Effector memory CD4-positive, alpha-beta T cell (primary cell): ENCODE measurements at places on chromosomes 3 and 15.

DNA sequence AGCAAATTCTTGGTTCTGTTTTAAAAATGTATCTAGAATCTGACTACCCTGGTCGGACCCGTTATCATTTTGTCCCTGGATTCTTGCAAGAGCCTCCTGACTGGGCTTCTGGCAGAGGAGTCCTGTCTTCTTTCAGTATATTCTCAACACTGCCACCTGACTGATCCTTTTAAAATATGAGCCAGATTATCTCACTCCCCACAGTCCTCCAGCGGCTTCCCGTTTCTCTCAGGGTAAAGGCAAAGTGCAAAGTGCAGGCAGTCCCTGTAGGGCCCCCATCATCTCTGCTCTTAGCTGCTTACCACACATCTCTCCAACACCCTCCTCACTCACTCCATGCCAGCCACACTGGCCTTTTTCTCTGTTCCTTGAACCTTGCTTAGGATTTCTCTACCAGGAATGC, 28.4 kb downstream of the CRTC3 start:
- DNase-seq: no peak

DNA sequence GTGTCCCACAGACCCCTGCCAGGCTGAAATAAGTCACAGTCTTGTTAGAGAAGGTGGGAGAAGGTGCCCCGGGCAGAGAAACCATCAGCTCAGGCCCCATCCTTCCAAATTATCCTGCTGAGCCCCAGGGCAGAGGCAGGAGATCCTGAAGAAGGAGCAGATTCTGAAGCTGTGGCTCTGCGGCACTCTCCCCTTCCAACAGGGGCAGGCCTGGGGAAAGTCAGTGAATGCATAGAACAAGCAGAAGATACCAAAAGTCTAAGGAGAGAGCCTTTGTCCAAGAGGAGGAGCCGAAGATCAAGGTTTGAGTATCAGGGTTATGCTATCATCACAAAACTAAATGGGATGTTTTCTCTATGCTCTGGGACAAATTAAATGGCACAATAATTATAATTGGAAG, 249.3 kb downstream of the XXYLT1 start:
- DNase-seq: no peak

DNA sequence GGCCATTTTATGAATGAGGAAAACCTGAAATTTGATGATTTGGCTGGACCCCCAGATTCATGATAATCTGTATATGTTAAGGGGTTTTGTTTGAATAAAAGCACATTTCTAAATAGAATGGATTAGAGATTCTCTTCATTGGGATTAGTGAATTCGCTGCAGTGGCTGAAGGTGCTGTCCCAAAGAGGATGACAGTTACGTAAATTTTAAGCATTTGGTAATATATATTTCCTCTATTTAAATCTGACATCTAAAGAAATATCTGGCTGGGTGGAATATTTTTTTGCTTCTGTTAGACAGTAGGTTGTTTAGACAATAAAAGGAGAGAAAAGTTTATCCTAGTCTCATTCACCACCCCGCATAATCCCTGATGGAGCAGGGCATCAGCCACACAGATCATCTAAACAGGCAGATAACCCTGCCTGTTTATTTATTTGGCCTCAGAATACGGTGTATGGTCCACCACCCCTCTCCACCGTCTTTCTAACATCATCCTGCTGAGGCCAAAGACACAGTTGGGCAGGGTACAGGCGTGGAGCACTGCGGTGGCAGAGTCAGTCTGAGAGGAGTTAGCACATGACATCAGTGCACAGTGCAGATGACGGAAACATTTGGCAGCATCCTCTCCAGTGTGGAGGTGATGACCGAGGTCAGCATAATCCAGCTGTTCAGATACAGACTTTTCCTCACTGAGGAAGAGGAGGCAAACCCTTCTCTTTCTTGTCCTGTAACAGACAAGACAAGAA, 20.4 kb upstream of the NFKBIZ start:
- DNase-seq: peak; percentile 41

- DNase-seq: no peak
Measured at GRCh38 chr3:174540116-174540908, 318.8 kb upstream of the NAALADL2 start.

GRCh38 chr3:56005196-56005805, 463.0 kb downstream of the ERC2 start:
- DNase-seq: no peak

GRCh38 chr15:52010633-52011595, 8.1 kb upstream of the MAPK6 start:
- no peak for DNase-seq

- no peak for DNase-seq
Measured at GRCh38 chr3:128418900-128419299, 47.8 kb downstream of the DNAJB8 start.

GRCh38 chr15:82393671-82394070, 35.9 kb upstream of the GOLGA6L9 start:
- DNase-seq: no peak

GRCh38 chr3:119221779-119222320, 18.8 kb downstream of the B4GALT4 start:
- no peak for DNase-seq

GRCh38 chr15:62068071-62068809, 1.5 kb downstream of the C2CD4A start:
- no peak for DNase-seq

DNA sequence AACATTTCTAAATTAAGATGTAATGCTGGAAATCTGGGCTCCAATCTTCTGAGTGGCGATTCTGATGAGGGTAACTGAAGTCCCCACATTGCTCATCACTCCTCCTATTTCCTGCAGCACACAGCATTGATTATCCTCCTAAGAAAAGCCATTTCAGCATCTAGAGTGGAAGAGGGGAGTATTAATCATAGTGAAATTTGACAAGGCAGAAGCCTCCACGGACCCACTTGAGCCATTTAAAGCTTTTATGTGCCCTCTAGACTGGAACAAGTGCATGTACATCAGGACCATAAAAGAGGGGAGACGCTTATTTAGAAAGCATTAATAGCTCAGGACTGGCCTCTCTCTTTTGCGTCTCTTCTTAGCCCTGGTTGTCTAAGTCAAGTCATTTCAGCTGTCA, 25.8 kb downstream of the AQP9 start:
- no peak for DNase-seq

DNA sequence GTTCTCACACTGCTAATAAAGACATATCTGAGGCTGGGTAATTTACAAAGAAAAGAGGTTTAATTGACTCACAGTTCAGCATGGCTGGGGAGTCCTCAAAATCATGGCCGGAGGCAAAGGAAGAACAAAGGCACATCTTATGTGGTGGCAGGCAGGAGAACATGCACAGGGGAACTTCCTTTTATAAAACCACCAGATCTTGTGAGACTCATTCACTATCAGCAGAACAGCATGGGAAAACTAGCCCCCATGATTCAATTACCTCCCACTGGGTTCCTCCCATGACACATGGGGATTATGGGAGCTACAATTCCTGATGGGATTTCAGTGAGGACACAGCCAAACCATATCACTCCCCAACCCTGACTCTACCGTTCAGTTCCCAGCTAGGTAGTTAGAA, 59.7 kb upstream of the MINAR1 start:
- no peak for DNase-seq

- DNase-seq: no peak
Measured at GRCh38 chr3:73580343-73580742, 44.4 kb downstream of the PDZRN3 start.

- no peak for DNase-seq
Measured at GRCh38 chr3:128353991-128354687, 112.6 kb downstream of the DNAJB8 start.

- no peak for DNase-seq
Measured at GRCh38 chr3:73848173-73848906, 223.6 kb upstream of the PDZRN3 start.

GRCh38 chr3:8629151-8630021, 15.2 kb downstream of the SSUH2 start:
- DNase-seq: no peak

DNA sequence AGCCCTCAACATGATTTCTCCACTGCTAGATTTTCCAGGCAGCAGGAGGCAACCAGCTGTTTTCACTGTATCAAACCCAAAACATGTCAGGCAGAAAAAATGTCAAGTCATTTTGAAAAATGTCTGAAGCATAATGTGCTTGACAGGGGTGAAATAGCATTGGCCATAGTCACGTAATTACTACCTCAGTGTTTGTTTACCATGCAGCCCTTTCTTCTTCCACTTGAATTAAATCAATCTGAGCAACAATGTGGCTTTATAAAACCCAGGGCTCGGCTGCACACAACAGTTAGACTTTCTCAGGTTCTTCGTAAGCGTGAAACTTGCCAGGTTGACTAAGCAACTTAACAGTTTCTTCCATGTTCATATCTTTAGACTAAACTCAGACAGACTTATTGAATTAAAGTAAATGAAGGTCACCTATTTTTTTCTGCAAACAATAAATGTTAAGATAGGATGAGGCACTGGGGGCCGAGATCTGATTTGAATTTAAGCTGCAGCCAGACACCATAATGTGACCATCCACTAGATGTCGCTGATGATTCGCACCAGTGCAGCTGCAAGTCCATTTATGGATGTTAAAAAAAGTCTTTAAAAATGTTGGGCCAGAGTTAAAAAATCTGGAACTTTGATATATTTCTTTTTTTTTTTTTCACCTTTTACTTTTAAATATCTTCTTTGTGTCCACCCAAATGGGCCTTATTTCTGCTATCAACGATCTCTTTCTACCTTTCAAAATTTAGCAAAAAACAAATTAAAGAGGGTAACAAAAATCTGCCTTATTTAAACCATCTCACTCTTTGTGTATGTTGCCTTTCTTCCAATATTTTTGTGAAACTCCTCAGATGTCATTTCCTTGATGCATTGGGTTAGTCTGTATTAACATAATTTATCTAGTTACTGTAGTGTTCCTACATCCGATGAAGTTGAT, 305.9 kb downstream of the CACNA2D3 start:
- DNase-seq: no peak

DNA sequence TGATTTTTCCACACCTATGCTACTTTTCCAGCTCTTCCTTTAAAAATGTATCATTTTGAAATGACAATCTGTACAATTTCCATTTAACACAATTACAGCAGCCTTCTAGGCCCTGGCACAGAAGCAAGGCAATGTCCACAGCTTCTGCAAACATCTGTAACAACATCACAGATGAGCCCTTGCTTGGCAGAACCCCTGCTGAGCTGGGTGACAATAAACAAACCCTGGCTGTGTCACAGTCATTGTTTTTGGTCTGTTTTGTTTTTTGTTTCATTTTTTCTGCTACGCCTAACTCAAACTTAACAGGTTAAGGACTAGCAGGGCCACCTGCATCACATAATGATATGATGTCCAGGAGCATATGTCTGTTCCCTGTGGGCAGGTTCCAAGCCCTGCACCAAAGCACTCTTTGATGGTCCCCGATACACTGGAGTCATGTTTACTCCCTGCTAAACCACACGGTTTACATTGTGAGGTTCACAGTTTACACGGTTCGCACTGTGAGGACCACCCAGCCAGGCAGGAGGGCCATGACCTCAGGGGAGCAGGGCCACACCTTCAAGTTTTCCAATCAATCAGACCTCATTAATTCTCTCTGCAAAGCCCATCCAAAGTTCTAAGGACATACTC, 186.8 kb upstream of the CHRNA7 start:
- no peak for DNase-seq

GRCh38 chr3:14352002-14352627, 50.3 kb upstream of the SLC6A6 start:
- no peak for DNase-seq

DNA sequence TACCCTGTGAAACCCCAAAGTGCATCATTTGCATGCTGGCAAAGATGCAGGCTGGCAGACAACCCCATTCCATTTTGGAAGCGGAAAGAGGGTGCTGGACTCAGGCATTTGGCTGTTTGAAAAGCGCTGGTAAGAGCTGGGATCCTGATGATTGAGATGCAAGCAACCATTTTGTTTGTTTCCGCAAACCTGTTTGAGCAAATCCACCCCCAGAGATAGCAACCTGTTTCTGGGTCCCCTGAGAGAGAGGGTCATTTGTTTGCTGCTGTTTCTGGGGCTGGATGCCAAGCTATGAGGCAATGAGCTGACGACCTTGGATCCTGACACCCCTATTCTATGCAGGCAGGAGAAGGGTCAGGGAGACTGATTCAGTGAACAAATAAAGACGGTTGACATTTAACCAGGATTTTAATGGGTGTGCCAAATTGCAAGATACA, 9.8 kb downstream of the SLC6A1 start:
- DNase-seq: no peak

DNA sequence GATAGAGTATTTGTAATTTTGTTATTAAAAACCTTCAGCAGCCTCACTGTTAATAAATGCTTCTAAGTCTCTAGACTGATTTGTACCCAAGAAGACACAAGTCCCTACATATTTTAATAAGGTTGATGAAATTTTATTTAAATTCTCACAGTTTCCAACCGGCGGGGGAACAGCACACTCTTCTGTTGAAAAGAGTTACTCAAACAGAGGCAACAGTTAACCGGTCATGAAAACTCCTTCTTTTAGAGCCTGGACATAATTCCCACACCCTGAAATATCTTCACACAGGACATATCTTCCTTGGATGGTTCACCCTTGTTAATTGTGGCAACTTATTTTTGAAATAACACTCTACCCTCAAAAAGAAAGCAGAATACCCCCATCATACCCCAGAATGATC, 278.8 kb downstream of the FOXP1 start:
- no peak for DNase-seq

- no peak for DNase-seq
Measured at GRCh38 chr3:56829533-56829932, 27.8 kb upstream of the ARHGEF3 start.

DNA sequence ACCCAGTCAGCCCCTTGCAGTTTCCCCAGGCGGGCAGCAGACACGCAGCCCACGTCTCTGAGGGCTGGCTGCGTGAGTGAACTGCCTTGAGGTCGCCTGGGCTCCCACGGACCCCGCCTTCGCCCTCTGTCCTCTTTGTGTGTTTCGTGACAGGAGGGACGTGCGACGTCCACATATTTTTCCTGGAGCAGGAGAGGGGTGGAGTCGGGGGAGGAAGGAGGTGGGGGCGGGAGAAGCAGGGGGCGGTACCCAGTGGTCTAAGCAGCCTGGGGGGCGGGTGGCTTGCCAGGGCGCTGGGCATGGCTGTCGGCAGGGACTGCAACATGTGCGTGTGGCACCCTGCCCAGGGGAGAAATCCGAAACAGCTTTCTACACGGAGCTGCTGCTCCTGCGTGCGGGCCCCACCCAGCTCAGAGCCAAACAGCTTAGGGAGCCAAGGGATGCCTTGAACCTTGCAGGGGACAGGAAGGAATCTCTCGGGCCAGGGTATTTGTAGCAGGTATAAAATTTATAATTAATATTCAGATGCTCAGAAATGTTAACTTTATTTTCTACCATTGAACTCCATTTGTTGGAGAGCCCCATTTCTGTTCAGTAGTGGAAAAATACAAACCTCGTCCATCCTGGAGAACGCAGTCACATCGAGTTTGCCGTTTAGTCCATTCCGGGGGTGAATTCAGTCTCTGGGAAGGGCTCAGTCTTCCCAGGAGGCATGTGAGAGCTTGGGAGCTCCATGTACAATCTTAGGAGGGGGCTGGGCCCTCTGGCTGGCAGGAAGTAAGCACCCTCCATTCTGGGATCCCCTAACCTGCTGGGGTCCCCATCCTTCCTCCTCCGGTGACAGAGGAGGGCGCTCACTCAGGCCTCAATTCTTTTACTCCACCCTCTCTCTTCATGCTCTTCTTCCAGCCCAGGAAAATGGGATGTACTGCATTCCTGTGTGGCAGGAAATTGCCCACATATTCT, 79.1 kb upstream of the MEF2A start:
- DNase-seq: no peak
